Stimulated activated CD4-positive, alpha-beta T cell treated with anti-CD3 and anti-CD28 coated beads, TNF-alpha, amount 100 ng/mL, for 24 hours (primary cell): ENCODE measurements at places on chromosomes 4 and X.

DNA sequence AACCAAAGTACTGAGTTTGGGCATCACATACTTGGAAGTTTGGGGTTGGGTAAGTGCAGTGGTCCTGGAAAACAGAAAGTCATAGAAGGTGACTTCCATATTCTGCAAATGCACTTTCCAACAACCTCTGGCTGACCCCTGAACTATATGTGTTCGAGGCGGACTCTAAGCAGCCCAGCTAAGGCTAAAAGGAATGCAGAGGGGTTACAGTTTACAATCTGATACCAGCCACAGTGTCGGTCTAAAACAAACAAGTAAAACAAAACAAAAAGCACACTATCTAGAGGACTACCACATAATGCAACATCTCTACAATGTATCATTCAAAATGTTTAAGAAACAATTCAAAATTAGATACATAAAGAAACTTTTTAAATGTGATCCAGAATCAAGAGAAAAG lies 185.6 kb downstream of the ADAMTS3 start:
- DNase-seq = no peak

DNA sequence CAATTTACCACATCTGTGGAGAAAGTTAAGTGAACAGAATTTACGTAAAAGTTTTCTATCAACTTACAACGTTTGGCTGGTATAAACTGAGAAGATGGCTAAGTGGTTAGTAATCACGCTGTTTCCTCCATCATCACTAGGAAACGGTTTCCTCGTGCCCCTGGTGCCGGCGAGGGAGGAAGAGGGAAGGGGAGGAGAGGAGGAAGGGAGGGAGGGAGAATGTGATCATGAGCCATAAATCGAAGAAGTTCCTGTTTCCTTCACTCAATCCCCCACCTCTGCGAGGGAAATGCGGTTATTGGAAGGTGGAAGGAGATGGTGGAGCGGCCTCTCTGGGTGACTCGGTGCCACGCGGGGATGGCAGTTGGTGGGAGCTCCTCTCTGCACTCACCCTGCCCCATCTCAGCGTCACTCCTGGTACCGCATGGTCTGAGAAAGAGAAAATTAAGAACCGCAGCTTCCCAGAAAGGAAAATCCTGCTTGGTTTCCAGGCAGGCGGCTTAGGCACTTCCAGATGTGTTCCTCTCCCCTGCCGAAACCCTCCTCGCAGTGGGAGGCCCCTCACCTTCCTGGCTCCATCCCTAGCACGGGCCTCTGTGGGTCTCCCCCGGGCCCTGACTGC lies 216.8 kb downstream of the AFAP1 start:
- no peak for DNase-seq

- no peak for DNase-seq
Observed at GRCh38 chr4:139278912-139279759, 889 bp downstream of the MGARP start.

GRCh38 chr4:3344596-3344995 lies 51.8 kb downstream of the RGS12 start:
- DNase-seq = no peak

DNA sequence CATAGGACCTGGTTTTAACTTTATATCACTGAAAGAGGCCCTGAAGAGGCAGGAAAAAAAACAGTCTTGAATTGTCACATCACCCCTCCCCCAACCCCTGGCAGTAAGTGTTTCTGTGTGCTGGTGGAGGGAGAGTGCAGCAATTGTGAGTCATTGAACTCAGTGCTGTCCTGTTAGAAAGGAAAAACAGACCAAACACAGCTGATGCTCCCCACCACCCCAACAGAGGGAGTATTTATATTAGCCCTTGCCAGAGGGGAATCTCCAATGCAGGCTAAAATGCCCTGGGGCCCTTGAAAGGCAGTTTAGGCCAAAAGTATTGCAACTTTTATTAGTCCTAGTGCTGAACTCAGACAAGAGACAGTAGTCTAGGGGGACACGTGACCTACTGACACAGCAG lies 197.8 kb upstream of the AGTR2 start:
- DNase-seq = no peak

DNA sequence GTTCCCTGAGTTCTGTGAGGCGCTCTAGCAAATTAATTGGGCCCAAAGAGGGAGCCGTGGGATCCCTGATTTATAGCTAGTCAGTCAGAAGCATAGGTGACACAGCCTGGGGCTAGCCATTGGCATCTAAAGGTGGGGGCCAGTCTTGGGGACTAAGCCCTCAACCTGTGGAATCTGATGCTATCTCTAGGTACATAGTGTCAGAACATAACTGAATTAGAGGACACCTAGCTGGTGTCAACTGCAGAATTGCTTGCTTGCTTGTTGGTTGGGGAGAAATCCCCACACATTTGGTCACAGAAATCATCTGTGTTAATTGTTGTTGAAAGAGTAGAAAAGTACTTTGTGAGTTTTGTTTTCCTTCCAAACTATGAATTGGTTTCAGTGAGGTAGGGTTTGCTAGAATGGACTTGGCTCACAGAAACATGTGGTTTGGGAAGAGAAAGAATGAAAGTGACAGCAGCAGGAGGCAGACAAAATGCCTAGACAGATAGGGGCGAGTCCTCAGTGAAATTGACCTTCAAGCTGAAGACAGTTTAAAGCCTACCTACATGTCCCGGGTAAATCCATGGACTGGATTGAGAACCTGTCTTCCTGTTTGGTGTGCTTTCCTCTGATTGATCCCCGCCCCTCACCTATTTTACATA lies 12.8 kb upstream of the GPR82 start:
- no peak for DNase-seq

DNA sequence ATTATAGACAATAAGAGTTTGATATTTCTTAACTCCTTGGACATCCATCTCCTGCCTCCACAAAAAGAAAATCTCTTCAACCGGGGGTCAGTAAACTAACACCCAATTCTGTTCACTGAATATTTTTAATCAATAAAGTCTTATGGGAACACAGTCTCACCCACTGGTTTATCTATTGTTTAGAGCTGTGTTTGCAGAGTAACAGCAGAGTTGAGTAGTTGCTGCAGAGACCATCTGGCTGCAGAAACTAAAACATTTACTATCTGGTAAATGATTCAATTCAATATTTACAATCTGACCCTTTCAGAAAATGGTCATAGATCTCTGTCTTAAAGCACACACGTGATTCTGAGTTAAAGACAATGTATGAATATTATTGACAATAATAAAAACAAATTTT lies 94.0 kb downstream of the TMA16 start:
- no peak for DNase-seq

DNA sequence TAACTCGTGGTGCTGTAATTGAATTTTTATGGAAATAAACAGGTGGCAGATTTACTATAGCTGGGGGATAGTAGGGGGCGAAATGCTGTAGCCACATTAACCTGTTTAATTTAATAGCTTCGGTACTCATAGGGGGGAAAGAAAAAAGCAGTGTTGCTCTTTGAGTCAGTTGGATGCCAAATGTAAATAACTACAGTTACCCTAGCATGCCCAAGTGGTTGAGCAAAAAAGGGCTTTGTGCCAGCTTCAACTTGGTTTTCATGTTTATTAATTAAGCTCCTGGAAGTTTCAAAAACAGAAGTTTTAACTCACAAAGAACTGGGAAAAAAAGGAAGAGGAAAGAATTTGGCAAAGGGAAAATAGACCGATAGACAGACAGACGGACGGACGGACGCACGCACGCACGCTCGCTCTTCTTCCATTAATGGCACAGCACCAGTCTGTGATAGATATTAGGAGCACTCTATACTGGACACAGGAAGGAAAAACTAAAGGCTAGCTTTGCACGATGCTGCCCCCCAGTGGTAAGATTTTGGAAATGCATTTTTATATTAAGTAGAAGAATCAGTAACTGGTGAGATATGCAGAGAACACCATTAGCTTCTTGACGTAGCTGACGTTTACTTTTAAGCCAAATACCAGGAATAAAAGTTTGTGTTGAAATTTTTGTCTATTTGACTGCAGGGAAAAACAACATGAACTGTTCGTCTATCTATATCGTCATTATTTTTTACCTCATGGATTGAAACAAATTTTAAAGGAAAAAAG lies 151.8 kb downstream of the SLC7A11 start:
- DNase-seq = no peak

DNA sequence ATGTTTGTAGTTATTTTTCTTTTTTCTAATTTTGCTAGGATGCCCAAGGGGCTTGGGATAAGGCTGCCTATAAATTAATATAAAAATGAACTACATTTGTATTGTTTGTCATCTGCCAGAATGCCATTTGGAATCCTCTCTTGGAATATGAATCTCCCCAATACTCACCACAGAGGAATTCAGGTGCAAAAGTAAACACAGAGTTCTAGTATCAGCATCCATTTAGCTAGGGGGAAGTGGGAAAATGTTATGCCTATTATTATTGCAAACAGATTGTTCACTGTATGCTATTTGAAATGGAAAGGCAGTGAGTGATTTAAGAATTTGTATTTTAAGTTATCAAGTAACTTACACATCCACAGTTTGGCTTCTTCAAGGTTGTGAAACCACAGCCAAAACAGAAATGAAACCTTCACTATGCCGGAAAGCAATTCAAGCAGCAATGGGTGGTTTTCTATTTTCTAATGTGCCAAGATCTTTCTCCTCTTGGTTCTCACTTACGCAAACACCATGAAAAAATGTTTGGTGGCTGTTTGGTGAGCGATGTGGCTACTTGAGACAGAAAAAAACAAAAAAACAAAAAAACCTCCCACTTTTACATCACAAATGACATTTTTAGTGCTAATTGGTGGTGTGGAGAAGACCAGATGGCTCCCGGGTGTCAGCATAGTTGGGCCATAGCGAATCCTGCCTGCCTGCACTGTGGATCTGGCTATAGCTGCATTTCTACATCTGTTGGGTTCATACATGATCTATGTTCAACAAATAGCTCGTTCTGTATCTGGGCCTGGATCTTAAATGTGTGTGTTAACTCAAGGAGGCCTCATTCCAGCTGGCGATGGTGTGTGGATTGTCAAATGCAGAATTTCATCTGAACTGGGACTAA lies 200.8 kb upstream of the GIMD1 start:
- DNase-seq = no peak

- DNase-seq = no peak
Observed at GRCh38 chr4:47213971-47214370, 182.6 kb downstream of the GABRB1 start.

GRCh38 chr4:113975578-113975977 lies 3.9 kb downstream of the ARSJ start:
- no peak for DNase-seq

GRCh38 chr4:47715716-47716416 lies 122.0 kb downstream of the CORIN start:
- no peak for DNase-seq

DNA sequence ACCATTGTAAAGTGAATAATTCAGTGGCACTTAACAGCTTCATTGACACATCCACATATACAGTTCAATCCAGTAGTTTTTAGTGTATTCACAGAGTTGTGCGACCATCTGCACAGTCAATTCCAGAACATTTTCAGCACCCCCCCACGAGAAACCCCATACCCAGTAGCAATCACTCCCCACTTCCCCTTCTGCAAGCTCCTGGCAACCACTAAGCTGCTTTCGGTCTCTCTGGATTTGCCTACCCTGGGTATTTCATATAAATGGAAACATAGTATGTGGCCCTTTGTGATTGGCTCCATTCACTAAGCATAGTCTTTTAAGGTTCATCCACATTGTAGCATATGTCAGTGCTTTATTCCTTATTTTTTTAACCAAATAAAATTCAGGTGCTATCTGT lies 10.0 kb downstream of the MSL3 start:
- DNase-seq = no peak

GRCh38 chr4:183130328-183131155 lies 31.5 kb downstream of the WWC2 start:
- no peak for DNase-seq

DNA sequence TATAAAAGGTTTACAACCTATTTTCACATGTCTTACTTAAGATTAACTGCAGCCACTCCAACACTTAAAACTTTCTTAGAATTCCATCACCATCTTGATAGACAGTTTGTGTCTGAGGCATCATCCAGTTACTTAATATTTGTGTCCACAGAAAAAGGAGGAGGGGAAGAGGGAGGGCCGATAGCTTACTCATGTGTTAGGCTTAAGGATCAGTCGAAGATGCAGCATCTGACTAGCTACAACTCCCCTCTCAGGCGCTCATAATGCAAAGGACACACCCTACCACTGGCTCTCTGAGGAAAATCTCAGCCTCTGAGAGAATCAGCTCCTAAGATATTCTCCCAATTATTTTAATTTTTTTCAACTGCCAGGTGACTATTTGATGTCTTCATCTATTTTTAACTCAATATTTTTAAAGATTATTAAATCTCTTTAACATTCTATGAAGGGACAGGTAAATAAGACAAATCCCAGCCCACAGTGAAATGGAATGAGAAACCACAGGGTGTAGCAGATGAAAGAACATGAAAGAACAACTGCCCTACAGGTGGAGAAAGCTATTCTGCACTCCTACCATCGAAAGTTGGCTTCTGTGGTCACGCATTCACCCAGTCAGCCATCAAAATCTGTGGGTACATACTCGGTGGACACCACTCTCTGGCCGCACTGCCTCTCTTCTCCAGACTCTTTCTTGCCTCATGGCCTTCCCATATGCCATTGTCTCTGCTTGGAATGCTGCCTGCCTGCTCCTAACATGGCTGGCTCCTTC lies 48.0 kb downstream of the ARAP2 start:
- no peak for DNase-seq

DNA sequence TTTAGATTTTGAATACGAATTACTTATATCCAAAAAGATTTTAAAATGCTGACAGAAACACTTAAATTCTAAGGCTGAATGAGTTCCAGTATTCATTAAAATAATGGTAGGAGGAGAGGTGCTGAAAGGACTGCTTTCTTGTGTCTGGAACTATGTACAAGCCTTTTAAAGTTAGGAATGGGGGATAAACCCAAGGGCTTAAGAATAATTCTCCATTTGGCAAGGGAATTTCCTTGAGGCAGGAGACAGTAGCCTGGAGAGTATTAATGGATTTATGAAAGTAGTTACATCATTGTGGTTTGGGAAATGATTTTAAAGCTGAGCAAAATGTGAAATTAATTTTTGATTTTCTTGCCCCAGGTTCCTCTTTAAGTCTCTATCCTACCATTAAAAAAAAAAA lies 266.5 kb upstream of the KCNIP4 start:
- DNase-seq = no peak

GRCh38 chr4:42150653-42151567 lies 1.5 kb downstream of the BEND4 start:
- DNase-seq = no peak
